ENCODE measurements at places on chromosomes 5 and 9.

DNA sequence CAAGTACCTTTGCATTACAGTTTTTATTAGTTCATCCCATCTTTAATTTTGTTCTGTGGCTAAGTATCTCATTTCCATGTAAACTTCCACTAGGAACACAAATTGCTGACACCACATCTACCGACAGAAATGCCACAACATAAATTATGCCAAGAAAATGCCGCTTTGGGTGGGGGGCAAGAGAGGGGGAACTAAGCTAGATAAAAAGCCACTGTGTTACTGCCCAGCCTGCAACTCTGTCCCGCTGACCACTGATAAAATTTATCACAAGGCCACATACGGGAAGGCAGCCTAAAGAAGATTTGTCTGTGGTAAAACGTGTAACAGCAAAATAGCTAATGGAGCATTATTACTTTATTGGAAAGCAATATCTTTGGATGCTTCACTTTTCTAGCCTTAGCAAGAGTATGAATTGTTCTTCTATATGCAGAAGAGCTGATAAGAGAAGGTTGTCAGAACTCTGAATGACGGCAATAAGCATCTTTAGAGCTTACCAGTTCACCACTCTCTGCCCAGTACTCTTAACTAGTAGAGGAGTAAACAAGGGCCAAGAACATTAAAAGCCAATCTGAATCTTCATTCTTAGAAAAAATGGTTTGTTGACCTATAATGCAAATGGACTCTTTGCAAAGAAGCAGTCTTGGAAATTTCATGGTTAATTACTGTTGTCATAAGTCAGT lies 172.2 kb upstream of the MEF2C start:
- DNase-seq: no peak

DNA sequence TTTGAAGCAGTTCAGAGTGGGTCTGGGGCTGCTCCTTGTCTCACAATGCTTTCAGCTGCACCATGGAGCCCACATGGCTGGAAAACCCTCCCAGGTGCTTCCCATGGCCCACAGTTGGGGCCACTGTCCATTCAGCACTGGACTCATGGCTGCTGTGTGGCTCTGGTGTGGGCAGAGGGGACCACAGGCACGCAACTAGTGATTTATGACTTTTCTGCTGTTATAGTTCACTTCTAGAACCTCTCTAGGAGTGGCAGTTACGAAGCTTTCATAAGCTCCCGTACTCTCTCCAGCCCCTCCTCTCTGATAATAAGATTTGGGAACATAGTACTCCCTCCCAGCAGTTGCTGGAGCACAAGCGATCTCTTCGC lies 29.0 kb downstream of the GLRA1 start:
- no peak for DNase-seq

DNA sequence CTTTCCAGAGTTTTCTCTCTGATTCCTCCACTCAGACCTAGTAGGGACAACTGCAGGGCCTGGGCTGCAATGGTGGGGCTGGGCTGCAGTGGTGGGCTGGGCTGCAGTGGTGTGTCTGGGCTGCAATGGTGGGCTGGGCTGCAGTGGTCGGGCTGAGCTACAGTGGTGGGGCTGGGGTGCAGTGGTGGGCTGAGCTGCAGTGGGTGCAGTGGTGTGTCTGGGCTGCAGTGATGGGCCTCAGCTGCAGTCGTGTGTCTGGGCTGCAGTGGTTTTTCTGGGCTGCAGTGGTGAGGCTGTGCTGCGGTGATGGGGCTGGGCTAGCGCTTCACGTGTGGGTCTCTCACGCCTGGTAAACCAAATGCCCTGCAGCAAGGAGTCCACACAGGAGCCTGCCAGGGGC lies 27.4 kb downstream of the ABO start:
- no peak for DNase-seq

DNA sequence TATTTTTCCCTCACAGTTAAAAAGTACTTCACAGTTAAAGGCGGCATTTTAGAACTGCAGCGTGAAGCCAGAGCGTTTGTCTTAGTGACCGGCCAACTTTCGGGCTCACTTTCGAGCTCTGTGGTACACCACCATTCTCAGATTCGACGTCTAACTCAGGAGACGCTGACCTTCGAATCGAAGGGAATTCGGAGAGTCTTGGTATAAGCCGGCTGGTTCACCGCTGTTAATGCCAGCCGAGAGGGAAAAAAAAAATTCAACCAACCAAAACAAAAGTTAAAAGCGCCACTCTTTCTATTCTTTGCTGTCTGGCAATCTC lies 544 bp upstream of the SNX24 start:
- DNase-seq: no peak

DNA sequence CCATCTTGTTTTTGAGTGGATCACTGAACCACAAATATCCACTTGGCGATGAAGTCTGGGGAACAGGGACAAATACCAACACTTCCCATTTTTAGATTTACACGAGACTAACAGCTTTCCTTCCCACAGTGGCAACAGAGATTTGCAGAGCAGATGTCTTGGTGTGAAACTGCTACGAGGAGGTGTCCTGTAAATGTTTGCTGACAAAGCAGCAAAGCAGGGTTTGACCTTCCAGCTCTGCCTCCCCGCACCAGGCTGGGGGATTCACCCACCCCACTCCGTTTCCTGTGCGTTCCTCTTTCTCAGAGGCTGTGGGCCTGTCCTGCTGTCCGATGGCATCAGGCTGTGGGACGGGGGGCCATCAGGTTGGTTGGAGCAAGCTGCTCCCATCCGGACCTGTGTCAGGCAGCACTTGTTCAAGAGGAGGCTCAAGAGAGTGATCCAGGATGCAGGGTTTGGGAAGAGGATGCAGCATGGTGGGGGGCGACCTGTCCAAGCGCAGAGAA lies 693 bp upstream of the RGS3 start:
- no peak for DNase-seq

DNA sequence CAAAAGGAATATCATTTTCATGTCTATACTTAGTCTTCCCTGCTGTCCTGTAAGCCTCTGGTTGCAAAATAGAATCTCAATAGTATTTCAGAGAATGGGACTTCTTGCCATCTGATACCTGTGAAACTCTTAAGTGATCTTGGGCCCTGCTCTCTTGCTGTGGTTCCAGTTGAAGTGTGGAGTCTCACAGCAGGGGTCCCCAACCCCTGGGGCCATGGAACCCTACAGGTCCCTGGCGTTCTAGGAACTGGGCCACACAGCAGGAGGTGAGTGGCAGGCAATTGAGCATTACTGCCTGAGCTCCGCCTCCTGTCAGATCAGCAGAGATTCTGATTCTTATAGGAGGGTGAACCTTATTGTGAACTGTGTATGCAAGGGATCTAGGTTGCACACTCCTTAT lies 65.9 kb downstream of the ZSWIM6 start:
- DNase-seq: no peak

GRCh38 chr5:167861129-167861927 lies 430.1 kb upstream of the WWC1 start:
- peak; percentile 58 for DNase-seq

DNA sequence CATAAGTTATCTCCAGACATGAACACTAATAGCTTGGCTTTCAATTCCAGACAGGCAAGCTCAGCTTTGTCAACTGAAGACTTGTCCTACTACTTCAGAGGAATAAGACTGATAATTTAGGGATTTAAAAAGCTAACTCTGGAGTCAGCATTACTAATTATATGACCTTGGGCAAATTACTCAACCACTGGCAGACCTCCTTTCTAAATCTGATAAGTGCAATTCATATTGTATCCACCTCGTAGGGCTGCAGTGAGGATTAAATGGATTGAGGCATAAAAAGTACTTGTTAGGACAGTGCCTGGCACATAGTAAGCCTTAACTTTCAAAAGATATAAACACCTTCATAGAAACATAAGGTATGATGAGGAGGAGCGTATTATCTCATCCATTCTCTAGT lies 104.4 kb downstream of the KLHL3 start:
- no peak for DNase-seq

GRCh38 chr5:59553992-59554391 lies 339.5 kb downstream of the PDE4D start:
- no peak for DNase-seq

- DNase-seq: peak; percentile 15
Observed at GRCh38 chr5:123283031-123283430, 140.2 kb downstream of the CEP120 start.

DNA sequence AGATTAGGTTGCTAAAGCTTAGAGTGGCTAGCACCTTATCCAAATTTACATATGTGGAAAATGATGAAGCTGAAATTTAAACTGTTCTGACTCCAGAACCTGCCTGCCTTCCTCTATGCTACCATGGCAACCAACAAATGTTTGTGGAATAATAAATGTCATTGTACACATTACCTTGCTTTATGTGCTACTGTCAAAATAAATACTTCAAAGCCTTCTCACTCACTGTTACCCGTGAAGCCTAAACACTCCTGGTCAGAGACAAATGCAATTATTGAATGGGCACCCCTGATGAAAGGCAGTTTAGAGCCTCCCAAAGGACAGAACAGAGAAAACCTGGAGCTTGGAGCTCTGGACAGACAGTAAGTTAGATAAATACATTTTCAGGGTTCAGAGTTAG lies 158.6 kb downstream of the FAM114A2 start:
- no peak for DNase-seq

GRCh38 chr9:112433499-112434392 lies 52.9 kb upstream of the KIAA1958 start:
- no peak for DNase-seq

DNA sequence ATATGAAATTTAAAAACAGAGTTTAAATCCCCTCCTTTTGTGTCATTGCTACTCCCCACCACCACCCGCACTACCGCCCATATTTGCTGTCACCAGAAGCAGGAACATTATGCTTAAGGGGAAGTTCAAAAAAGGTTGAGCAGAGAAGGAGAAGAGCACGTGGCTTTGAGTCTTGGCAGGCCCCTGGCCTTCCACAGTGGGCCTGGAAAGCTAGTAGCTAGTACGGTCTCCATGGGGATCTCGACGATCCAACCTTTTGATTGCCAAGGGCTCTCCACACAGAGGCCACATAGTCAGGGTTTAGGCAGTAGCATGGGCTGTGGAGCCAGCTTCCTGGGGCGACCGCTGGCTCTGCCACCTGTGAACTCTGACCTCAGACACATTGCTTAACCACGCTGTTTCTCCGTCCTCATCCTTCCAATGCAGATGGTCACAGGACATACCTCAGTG lies 90.1 kb downstream of the GOLPH3 start:
- DNase-seq: no peak

GRCh38 chr9:131951155-131951554 lies 128.5 kb downstream of the MED27 start:
- no peak for DNase-seq

DNA sequence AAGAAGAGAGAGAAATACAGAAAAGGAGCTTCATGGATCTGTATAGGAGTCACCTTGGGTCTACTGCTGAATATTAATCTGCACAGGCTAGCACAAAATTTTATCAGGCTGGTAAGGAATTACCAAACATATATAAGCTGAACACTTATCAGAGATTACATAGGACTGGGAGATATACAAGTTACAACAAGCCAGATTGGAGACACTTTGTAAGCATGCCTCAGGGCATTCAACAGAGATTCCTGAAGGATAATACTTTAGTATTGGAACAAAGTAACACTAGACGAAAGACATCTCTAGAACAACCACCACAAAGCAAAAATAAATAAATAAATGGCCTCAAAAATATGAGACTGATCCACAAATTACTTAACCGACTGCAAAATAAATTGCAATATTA lies 197.8 kb downstream of the ANXA1 start:
- DNase-seq: no peak

DNA sequence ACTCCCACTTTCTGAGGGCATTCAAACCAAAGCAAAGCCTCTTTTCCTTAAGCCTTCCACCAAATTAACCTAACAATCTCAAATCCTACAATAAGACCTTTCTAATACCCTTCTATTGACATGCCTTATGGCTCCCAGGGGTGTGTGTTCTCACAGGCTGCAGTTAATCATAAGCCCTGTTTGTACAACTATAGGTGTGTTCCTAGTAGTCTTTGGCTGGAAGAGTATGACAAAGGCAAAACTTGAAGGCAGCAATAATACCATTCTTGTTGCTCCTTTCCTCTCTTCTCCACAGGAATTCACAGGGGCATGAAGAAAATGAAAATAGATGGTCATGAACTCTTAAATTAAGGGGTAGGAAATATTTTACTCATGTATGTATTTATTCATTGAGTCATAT lies 10.9 kb upstream of the FBXO38 start:
- DNase-seq: no peak

DNA sequence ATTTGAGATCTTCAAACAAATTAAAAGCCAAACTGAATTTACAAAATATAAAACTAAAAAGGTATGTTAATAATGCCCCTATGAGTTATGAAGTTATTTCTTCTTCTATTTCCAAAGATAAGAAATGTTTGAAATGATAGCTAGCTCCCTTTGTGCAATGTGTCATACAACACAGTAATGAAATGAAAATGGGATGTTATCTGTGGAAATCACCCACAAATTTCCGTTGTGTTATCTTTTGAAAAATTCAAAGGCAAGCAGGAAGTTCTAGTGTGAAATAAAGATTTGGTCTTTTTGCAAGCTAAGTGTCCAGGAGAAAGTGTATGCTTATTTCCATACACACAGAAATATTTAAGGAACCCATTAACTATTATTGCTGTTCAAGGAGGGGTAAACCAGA lies 375.3 kb upstream of the PRR16 start:
- no peak for DNase-seq

- DNase-seq: no peak
Observed at GRCh38 chr9:6782345-6782744, 24.6 kb downstream of the KDM4C start.

DNA sequence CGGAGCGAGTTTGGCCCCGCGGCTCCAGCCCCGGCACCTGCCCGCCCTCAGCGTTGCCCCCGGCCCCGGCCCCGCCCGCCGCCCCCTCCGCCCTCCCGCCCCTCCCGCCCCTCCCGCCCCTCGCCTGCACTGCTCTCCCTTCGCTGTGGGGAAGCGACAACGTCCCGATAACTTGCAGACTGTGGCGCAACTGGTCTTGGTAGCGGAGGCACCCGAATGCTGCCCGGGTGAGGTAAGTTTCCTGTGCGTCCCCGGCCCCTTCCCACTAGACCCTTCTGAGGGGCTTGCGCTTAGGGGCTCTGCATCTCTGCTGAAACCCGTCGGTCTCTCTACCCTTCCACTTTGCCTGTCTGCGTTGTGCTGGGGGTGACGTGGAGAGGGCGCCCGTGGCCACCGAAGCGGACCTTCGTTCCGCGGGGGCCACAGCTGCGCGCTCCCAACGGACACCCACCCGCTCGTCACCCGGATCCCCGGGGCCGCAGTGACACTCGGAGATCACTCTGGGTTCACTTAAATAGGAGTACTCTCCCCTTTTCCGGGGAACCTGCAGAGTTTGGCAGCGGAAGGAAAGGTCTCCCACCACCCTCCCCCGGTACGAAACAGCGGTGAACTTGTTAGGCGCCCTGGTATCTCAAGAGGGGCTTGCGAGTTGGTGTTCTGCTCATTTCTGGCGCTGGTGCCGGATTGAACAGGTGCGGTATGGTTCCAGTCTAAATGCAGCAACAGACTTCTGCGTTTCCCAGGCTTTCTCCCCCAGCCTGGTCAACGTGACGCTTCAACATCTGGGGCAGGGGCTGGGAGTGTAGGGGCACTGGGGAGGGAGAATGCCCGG lies 707 bp downstream of the PIP5K1B start:
- DNase-seq: no peak
